ENCODE measurements at places on chromosomes 13 and 19. TPM values are rescaled to one million over a fixed set of nuclear protein-coding genes. Genes with fewer than 3 reads are reported as not detected.

DNA sequence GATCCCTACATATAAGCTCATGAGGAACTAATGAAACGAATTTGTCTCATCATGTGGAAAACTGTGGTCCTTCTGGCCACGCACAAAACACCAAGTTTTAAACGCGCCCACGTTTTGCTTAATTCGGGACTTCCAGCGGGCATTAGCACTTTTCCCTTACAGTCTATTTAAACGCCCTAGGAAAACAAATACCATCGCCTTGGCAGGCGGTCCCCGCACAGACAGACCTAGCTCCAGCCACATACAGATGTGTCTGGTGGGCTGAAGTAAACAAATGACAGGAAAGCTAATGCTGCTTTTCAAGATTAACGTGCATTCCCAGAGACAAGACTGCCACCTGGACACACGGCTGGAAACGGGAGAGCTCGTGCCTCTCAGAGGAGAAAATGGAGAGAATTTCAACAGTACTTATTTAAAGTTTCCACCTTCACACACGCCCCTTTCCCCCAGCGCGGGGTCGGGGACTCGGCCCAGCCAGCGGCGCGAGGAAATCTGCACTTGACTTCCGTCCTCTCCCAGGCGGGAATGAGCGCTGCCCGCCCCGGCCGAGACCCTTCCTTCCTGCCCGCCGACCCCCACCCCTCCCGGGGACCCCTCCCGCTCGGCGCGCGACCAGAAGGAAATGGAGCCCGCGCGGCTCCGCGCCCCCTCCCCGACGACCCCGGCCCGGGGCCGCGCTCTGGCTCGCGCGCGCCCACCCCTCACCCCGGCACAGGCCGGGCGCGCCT is 931 bp downstream of the USP12 start:
- H3K4me1 ChIP-seq = peaks cover 32% of the 10 kb centered on the region
- no peaks in the 10 kb centered on the region for H3K27me3 ChIP-seq
- no peaks in the 10 kb centered on the region for H3K36me3 ChIP-seq
- peak overlapping the region; percentile 88 for H3K4me3 ChIP-seq
- H3K27ac ChIP-seq = peak overlapping the region; percentile 7

Gene ZIM2
- not detected for total RNA-seq

GRCh38 chr13:110319397-110319773 is 12.3 kb downstream of the COL4A2 start:
- no peaks in the 10 kb centered on the region for H3K27me3 ChIP-seq
- no peak overlapping the region for H3K27ac ChIP-seq
- H3K4me1 ChIP-seq = peaks cover 7% of the 10 kb centered on the region
- no peak for DNase-seq
- H3K36me3 ChIP-seq = peaks cover 14% of the 10 kb centered on the region
- H3K4me3 ChIP-seq = no peak overlapping the region

GRCh38 chr13:108352599-108352998 is 83.1 kb downstream of the TNFSF13B start:
- DNase-seq = no peak
- H3K36me3 ChIP-seq = no peaks in the 10 kb centered on the region
- H3K27me3 ChIP-seq = no peaks in the 10 kb centered on the region
- H3K27ac ChIP-seq = no peak overlapping the region
- H3K4me1 ChIP-seq = no peaks in the 10 kb centered on the region

- DNase-seq = no peak
- peaks cover 83% of the 10 kb centered on the region for H3K36me3 ChIP-seq
- no peak overlapping the region for H3K4me3 ChIP-seq
Observed at GRCh38 chr19:9161427-9161826, 17.4 kb upstream of the OR7D2 start.

GRCh38 chr19:41386442-41386841 is 10.1 kb downstream of the TMEM91 start:
- no peak overlapping the region for H3K27ac ChIP-seq
- H3K4me1 ChIP-seq = no peaks in the 10 kb centered on the region
- H3K36me3 ChIP-seq = peaks cover 2% of the 10 kb centered on the region
- DNase-seq = no peak

Gene IZUMO2
- total RNA-seq = not detected

GRCh38 chr19:15623711-15624318 is 8.8 kb downstream of the CYP4F8 start:
- H3K27ac ChIP-seq = no peak overlapping the region
- no peaks in the 10 kb centered on the region for H3K27me3 ChIP-seq

Gene LRP3
- total RNA-seq = 85.6 TPM

- H3K4me1 ChIP-seq = peaks cover 22% of the 10 kb centered on the region
- H3K27ac ChIP-seq = no peak overlapping the region
- peaks cover 4% of the 10 kb centered on the region for H3K27me3 ChIP-seq
- DNase-seq = no peak
- H3K36me3 ChIP-seq = peaks cover 22% of the 10 kb centered on the region
- H3K4me3 ChIP-seq = peak overlapping the region; percentile 27
Observed at GRCh38 chr19:15421721-15422260, 3.0 kb upstream of the AKAP8L start.

GRCh38 chr13:106533943-106534638 is 1.4 kb downstream of the EFNB2 start:
- H3K36me3 ChIP-seq = peaks cover 10% of the 10 kb centered on the region
- peak overlapping the region; percentile 96 for H3K4me3 ChIP-seq
- peaks cover 54% of the 10 kb centered on the region for H3K4me1 ChIP-seq

DNA sequence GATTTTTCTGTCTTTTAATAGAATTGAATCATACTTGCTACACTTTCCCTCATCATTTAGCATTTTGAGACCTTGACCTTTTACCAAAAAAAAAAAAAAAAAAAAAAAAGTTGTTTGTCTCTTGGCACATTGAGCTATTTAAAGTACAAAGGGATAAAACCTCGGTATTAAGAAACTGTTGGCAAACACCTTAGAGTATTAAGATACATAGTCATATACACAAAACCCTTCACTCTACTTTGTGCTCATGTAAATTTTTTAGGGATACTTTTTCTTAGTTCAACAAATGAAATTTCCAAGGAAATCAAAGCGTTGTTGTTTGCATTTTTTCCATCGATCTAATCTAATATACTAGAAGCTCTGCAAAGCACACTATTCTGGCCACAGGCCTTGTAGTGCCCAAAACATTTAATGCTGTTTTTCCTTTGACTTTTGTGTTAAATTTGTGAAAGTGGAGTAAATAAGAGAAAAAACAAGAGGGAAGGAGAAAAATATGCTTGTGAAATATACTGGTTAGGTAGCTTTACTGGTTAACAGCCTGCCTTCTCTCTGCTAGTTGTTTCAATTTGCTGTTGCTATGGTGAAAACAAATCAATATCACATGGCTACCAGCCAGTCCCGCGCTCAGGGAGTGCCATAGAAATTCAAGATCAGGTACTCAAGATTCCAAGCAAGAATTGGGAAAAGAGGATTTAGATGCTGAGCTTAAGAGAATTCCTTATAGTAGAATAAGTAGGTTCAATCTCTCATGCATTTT is 2.6 kb downstream of the MBNL2 start:
- peak overlapping the region; percentile 89 for H3K4me3 ChIP-seq
- peaks cover 3% of the 10 kb centered on the region for H3K36me3 ChIP-seq
- H3K4me1 ChIP-seq = peaks cover 70% of the 10 kb centered on the region
- no peak for DNase-seq
- H3K27me3 ChIP-seq = no peaks in the 10 kb centered on the region

DNA sequence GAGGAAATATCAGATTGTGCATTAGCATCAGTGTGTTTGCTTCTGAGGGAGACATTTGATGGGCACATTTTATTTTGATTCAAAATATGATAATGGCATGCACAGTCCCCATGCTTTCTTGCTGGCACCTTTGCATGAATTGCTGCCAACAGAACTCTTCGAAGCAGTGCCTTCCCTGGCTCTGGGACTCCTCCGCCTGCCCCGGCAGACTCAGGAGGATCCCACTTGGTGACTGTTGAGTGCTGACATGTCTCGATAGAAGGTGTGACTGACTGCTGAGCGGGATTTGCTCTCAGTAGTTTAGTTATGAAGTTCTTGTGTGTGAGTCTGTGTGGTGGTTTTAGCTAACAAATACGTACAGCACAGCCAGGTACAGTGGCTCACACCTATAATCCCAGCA is 239.7 kb downstream of the FGF9 start:
- no peak overlapping the region for H3K27ac ChIP-seq
- no peaks in the 10 kb centered on the region for H3K36me3 ChIP-seq
- DNase-seq = no peak

- H3K4me1 ChIP-seq = peaks cover 7% of the 10 kb centered on the region
- H3K4me3 ChIP-seq = no peak overlapping the region
- H3K36me3 ChIP-seq = peaks cover 8% of the 10 kb centered on the region
- no peak for DNase-seq
- H3K27me3 ChIP-seq = peaks cover 37% of the 10 kb centered on the region
Observed at GRCh38 chr19:18171605-18172327, 1.8 kb upstream of the IFI30 start.

- H3K4me3 ChIP-seq = peak overlapping the region; percentile 36
- peaks cover 33% of the 10 kb centered on the region for H3K4me1 ChIP-seq
- no peaks in the 10 kb centered on the region for H3K27me3 ChIP-seq
- DNase-seq = no peak
- peaks cover 26% of the 10 kb centered on the region for H3K36me3 ChIP-seq
Observed at GRCh38 chr13:23372264-23372906, 61.1 kb downstream of the SACS start.

Gene PDE4C
- total RNA-seq = 0.09 TPM

GRCh38 chr19:42148266-42148665 is 16.0 kb upstream of the POU2F2 start:
- H3K4me3 ChIP-seq = no peak overlapping the region
- no peak overlapping the region for H3K27ac ChIP-seq
- peaks cover 66% of the 10 kb centered on the region for H3K27me3 ChIP-seq
- H3K36me3 ChIP-seq = no peaks in the 10 kb centered on the region
- DNase-seq = no peak

- no peaks in the 10 kb centered on the region for H3K4me1 ChIP-seq
- no peak for DNase-seq
- H3K4me3 ChIP-seq = no peak overlapping the region
- H3K27me3 ChIP-seq = no peaks in the 10 kb centered on the region
Observed at GRCh38 chr13:76350399-76350798, 535.8 kb downstream of the KCTD12 start.

DNA sequence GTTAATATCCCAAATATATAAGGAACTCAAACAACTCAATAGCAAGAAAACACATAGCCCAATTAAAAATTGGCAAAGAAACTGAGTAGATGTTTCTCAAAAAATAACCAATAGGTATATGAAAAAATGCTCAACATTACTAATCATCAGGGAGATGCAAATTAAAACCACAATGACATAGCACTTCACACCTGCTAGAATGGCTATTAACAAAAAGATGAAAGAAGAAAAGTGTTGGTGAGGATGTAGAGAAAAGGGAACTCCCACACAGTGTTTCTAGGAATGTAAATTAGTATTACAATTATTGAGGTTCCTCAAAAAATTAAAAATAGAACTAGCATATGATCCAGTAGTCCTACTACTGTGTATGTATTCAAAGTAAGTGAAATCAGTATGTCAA is 1212.8 kb downstream of the DIAPH3 start:
- H3K36me3 ChIP-seq = peaks cover 14% of the 10 kb centered on the region
- H3K4me1 ChIP-seq = peaks cover 5% of the 10 kb centered on the region
- H3K4me3 ChIP-seq = no peak overlapping the region
- no peaks in the 10 kb centered on the region for H3K27me3 ChIP-seq
- DNase-seq = no peak

Gene ZNF284
- 4.5 TPM for total RNA-seq

GRCh38 chr13:109096101-109096500 is 466.7 kb downstream of the MYO16 start:
- H3K27me3 ChIP-seq = no peaks in the 10 kb centered on the region
- no peak for DNase-seq

Gene HIPK4
- 0.30 TPM for total RNA-seq

Gene CYP2S1
- 0.39 TPM for total RNA-seq

- peak overlapping the region; percentile 9 for H3K27ac ChIP-seq
- H3K36me3 ChIP-seq = no peaks in the 10 kb centered on the region
- H3K27me3 ChIP-seq = no peaks in the 10 kb centered on the region
- DNase-seq = no peak
- peaks cover 21% of the 10 kb centered on the region for H3K4me1 ChIP-seq
Observed at GRCh38 chr13:44259045-44260027, 114.3 kb upstream of the SERP2 start.

Gene SPRY2
- 106 TPM for total RNA-seq

Gene ZNF724
- 36.7 TPM for total RNA-seq

DNA sequence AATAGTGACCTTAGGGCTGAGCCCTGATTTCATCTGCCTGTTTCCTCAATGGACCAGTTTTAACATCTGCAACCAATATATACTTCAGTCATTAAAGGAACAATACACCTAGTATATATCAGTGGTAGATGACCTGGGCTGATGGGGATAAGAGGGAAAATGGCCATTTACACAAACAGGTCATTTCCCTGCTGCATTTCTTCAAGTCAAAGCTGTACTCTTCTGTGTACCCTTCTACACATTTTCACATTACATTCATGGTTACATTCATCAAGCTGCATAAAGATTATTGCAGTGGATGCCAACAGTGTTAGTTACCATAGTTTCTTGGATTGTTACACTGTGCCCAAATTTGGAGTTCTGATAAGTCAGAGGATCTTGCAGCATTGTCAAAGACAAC is 81.2 kb upstream of the RAP2A start:
- no peak overlapping the region for H3K4me3 ChIP-seq
- H3K27me3 ChIP-seq = no peaks in the 10 kb centered on the region
- no peak overlapping the region for H3K27ac ChIP-seq
- peaks cover 42% of the 10 kb centered on the region for H3K36me3 ChIP-seq

Gene PSG3
- not detected for total RNA-seq
